ENCODE measurements at places on chromosomes 2 and 18. TPM values are rescaled to one million over a fixed set of nuclear protein-coding genes. Genes with fewer than 3 reads are reported as not detected.

The COLEC11 gene
- 4.9 TPM for total RNA-seq

The ZNF521 gene
- total RNA-seq: 10.3 TPM

The ASB18 gene
- total RNA-seq: 11.3 TPM

The G6PC2 gene
- not detected for total RNA-seq

Measured in left ventricle myocardium inferior (tissue), 1 donor.